ENCODE measurements at places on chromosomes 1 and 21.

DNA sequence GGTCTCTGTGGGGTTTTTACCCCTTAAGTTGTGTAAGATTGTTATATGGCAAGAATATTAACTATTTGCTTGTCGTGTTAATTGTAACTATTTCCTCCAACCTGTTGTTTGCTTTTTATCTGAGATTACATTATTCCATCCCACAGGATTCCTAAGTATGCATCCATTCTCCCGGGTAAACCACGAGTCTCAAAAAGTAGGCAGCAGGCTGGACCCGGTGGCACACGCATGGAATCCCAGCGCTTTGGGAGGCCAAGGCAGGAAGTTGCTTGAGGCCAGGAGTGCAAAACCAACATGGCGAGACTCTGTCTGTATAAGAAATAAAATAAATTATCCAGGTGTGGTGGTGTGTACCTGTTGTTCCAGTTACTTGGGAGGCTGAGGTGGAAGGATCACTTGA lies 12.6 kb upstream of the RSPO1 start:
- DNase-seq = no peak

GRCh38 chr1:203114202-203114601 lies 13.3 kb upstream of the ADORA1 start:
- DNase-seq = no peak

- DNase-seq = no peak
Measured at GRCh38 chr1:193412748-193413147, 226.3 kb upstream of the B3GALT2 start.

GRCh38 chr1:63743781-63744180 lies 30.0 kb upstream of the ROR1 start:
- DNase-seq = no peak

GRCh38 chr21:31752352-31752751 lies 20.4 kb upstream of the SCAF4 start:
- no peak for DNase-seq

GRCh38 chr1:25647106-25647505 lies 30.5 kb downstream of the MAN1C1 start:
- no peak for DNase-seq

DNA sequence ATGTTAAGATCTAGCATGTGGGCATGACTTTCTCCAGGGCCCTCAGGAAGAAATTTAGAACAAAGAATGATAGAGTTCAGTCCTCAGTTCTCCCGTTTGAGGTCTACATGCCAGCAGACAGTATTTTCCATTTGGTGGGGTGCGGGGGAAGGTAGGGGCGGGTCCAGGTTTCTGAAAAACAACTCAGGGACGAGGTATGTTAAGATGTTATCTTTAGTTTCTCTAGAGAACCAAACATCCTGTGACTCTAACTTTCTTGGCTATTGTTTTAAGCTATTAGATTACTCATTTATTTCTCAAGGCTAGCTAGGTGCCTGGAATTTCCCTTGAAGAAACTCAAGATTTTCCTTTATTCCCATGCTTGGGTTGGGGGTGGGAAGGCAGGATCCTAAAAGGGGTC lies 42.3 kb upstream of the SYT14 start:
- no peak for DNase-seq

DNA sequence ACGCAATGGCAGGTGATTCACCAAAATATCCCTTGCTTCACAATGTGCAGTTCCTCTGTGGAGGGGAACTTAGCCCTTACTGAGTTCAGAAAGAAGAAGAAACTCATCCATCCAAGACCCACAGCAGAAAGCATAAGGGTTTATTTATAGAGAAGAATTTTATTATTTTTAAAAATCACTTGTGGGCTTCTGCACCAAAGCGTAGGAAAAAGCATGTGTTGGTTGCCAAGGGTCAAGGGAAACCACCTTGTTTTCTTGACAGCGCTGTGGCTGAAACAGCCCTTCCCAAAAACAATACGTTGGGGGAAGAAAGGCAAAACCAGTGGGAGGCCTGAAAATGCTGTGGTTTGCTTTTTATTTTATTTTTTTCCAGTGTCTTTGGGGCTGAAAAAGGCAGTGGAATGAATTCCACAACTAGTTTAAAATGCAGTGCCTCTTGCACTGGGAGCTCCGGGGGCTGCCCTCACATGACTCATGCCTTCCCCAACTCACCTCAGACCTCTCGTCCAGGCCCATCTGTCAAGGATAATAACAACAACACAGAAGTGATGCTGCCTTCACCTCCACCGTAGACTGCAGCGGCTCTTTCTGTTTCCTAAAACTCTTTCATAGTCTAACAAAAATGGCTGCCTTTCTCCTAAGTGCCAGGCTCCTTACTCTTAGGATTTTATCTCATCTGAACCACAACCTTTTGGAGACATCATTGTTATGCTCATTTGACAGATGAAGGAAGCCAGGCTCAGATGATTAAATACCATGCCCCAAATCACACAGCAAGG lies 224.2 kb upstream of the JUN start:
- DNase-seq = no peak

DNA sequence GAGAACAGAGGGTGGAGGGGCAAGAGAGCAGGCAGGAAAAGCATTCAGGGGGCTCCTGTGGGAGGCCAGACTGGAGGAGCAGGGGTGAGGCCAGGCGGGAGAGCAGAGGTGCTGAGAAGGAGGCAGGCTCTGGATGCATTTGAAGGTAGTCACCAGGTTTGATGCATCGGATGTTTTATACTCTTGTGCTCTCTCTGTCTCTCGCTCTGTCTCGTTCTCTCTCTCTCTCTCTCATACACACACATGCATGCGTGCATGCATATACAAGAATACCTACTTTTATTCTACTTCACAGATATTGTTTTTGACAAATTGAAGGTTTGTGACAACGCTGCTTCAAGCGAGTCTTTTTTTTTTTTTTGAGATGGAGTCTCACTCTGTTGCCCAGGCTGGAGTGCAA lies 15.0 kb upstream of the ITPKB start:
- no peak for DNase-seq

GRCh38 chr1:208182880-208183645 lies 61.1 kb downstream of the PLXNA2 start:
- DNase-seq = no peak

- DNase-seq = no peak
Measured at GRCh38 chr1:87030740-87031690, 116.6 kb downstream of the HS2ST1 start.

DNA sequence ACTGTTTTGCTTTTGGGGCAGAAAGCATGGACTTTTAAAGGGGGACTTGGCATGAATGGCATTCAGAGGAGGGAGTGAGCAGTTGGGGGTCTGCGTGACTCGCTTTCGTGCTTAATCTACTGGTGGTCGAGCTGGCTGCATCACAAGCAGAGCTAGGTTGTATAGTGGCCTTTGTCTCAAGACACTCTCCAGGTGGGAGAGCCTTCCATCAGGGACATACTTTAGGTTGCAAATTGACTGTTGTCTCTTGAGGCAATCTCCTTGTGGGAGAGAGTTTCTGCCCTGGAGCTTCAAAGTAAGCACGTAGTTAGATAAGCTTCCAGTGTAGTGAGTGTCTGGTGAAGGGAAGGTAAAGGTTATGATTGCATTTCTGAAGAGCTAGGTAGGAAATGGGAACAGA lies 93.9 kb downstream of the C1orf21 start:
- DNase-seq = no peak

GRCh38 chr1:184389446-184389845 lies 2.6 kb downstream of the C1orf21 start:
- no peak for DNase-seq

- DNase-seq = no peak
Measured at GRCh38 chr1:240474133-240474614, 137.8 kb downstream of the GREM2 start.

DNA sequence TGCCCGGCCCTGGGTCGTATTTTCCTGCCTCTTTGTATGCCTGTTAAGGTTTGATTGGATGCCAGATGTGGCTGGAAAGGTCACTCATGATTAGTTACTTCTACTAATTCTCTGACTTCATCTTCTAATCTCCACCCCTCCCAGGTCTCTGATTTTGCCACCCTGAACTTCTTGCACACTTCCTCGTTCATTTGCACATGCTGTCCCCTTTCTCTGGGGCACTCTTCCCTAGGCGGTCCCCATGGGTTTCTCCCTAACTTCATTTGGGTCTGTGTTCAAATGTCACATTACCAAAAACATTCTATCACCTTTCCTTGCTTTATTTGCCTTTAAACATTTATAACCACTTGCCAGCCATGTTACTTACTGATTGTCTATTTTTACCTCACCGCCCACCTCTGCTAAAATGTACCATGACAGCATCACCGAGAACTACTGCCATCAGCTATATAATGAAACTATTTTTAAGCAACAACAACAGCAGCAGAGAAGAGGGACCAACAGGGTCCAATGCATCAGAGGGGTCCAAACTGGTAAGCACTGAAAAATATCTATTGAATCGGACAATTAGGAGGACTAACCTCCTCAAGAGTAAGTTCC lies 45.8 kb upstream of the FMOD start:
- DNase-seq = no peak

DNA sequence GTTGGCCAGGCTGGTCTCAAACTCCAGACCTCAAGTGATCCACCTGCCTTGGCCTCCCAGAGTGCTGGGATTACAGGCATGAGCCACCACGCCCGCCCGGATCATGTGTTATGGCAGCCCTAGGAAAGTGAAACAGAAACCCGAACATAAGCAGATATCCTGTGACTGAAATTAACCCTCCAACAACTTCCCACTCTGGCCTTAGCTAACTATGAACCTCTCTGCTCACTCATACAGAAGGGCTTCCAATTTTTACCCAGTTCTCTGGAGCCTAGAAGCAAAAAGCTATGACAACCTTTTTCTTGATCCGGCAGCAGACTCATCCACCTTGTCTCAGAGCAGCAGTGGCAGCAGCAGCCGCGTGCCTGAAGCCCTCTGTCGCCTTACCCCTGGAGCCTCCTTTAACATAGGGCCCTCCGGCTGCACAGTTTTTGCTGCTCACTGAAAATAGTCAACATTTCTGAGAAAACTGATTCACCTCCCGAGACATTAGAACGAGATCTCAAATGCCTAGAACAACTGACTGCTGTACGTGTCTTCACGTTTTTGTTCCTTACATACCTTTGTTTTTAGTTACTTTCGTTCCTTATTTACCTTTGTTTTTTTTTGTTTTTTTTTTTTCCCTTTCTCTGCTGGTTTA lies 9.3 kb downstream of the CBR1 start:
- DNase-seq = no peak

- no peak for DNase-seq
Measured at GRCh38 chr21:46319186-46319585, 4.5 kb downstream of the C21orf58 start.

DNA sequence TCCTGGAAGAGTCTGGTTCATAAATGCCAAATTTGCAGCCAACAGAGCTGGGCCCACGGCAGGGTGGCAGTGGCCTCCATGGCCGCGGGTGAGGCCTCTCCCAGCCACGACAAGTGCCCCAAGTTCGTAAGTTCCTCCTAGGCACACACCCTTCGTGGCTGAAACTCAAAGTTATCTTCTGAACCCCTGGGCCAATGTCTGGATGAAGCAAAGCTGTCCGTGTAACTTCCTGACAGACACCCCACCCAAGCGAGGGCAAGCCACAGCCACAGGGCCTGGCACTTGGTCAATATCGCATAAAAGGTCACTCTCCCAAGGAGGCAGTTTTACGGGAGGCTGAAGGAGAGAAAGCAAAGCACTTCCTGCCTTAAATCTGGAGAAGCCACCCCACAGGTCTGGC lies 27.8 kb upstream of the GPR153 start:
- DNase-seq = no peak

DNA sequence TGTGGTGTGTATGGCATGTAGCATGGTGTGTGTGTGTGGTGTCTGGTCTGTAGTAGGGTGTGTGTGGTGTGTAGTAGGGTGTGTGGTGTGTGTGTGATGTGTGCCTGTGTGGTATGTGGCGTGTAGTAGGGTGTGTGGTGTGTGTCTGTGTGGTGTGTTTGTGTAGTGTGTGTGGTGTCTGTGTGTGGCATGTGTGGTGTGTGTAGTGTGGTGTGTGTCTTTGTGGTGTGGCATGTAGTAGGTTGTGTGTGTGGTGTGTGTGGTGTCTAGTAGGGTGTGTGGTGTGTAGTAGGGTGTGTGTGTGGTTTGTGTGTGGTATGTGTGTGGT lies 85.5 kb downstream of the SYT2 start:
- DNase-seq = no peak

DNA sequence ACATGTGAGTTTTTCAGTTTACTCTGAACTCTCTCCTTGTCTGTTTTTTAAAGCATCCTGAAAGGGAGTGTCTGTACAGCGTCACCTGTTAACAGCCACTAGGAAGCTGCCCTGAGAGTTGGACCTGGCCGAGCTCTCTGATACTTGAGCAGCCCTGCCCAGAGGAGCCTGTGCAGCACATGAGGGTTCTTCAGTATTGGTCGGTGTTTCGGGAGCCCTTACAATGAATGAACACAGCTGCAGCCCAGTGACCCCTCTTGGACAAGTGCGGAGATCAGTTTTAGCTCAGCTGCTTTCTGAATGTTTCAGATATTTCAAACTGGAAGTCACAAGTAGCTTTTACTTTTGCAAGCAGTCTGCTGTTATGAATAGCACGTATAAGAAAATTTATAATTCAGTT lies 39.2 kb downstream of the ADARB1 start:
- DNase-seq = no peak

DNA sequence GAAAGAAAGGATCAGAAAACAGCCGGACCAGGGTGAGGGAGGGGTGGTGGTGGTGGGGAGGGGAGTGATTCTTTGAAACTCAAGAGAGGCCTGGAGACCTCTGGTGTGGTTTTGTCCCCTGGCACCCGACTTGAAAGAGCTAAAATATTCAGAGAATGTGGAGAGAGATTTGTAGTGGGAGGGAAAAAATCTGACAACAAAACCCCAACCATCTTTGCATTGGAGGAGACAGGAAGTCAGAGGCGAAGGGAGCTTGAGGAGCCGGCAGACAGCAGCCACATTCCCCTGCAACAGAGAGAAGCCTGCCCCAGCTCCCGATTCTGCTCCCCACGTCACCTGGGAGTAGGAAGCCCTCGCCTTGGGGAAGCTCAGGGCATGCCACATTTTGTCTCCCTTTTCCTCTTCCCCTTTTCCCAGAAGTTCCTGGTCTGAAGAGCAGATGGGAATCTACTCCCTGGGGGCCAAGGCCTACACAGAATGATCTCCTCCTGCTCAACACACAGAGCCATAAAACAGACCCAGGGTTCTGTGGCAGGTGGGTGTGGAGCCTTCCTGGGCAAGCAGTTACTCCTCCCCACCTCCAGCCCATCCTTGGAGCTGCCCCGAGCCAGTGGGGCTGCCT lies 84.9 kb downstream of the ITPKB start:
- no peak for DNase-seq

DNA sequence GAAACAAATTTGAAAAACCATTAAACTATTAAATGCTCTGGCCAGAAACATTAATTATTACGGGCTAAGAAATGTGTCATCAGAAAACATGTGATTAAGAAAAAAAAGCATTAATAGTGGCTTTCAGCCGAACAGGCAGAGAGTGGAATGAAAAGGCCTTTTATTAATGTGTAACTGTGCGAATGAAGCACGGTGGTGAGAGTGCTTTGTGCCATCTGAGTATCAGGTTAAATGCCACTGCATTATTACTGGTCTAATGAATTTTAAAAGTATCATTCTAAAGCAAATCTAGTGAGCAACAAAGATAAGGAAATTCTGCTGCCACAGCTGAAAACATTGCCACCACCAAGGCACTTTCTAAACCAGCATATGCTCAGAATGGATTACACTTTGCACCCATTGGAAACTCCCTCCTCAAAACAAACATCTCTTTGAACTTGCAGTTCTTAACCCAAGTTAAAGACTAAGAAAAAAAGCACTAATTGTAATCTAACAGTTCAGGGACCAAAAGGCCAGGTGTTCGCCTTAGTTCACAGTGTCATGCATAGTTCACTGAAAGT lies 30.0 kb upstream of the SSX2IP start:
- DNase-seq = no peak
